ENCODE measurements at places on chromosomes 6 and 20.
A peak's percentile ranks its signal among the peaks of the same experiment; 100 is the strongest.

DNA sequence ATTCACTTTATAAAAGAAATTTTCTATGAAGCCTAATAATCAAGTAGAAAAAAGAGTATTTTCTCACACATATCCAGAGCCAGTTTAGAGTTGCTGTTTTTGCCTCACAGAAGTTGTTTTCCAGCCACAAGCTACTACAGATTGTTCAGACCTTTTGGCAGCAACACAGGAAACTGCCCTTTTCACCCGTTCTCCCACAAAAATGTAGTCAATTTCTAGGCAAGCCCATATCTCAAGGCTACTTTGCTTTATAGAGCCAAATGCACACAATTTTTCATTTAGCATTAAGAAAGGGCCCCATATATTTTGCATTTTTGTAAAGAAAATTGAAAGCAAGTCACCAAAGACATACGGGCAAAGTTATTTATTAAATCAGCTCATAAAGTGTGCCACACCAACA lies 49.5 kb downstream of the EPB41L2 start:
- DNase-seq, result peak; percentile 55

GRCh38 chr20:33821270-33821836 lies 10.2 kb downstream of the CHMP4B start:
- no peak for DNase-seq

DNA sequence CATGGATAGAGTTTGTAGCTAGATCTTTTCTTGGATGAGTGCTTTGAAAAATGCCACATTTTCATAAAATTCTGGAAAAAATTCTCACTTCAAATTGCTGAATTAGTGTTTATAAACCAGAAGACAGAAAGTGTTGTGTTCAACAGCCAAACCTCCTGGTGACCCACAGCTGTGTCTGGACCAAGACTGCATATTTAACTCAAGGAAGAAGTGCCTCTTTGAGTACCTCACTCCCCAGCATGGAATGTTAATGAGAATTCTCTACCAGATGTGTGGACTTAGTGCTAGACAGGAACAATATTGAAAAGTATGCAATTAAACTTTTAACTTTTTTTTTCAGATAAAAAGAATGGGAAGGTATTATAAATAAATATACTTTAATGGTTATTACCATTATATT lies 609.3 kb downstream of the COL12A1 start:
- no peak for DNase-seq

- DNase-seq, result no peak
Observed at GRCh38 chr20:24445510-24446170, 23.8 kb upstream of the SYNDIG1 start.

- no peak for DNase-seq
Observed at GRCh38 chr6:37072526-37072925, 67.1 kb downstream of the FGD2 start.

GRCh38 chr6:31154436-31154835 lies 3.2 kb downstream of the CCHCR1 start:
- no peak for DNase-seq

DNA sequence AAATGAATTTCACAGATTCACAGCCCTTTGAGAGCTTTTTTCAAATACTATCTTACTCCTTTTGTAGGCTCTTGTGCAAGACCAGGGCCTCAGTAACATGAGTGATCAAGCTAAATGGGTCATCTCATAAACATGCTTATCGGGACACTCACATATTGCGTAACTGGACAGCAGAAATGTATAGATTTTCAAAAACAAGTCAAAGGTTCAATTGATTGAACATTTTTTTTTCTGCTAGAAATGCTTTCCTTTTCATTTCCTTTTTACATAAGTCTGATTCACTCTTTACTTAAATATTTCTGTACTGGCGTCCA lies 8.7 kb upstream of the SALL4 start:
- DNase-seq, result no peak

DNA sequence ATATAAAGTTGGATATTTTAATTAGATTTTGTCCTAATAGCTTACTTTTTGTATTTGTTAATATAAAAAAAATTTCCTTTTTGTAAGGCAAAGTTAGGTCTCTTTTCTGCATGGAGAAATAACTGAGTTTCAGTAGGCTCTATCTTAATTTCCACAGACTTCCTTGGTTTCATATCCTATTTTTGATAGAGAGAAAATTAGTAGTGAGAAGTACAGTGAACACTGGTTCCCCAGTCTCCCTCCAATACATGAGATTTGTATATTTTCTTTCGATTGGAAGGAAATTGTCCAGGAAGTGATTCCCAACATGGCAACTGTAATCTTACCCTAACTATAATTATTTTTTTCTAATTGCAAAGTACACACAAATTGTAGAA lies 26.4 kb downstream of the TRIM27 start:
- DNase-seq, result no peak

- no peak for DNase-seq
Observed at GRCh38 chr20:45016089-45016671, 49.9 kb downstream of the STK4 start.

GRCh38 chr6:158548418-158549161 lies 11.3 kb upstream of the TMEM181 start:
- no peak for DNase-seq

GRCh38 chr20:48738399-48739304 lies 89.1 kb downstream of the PREX1 start:
- no peak for DNase-seq

DNA sequence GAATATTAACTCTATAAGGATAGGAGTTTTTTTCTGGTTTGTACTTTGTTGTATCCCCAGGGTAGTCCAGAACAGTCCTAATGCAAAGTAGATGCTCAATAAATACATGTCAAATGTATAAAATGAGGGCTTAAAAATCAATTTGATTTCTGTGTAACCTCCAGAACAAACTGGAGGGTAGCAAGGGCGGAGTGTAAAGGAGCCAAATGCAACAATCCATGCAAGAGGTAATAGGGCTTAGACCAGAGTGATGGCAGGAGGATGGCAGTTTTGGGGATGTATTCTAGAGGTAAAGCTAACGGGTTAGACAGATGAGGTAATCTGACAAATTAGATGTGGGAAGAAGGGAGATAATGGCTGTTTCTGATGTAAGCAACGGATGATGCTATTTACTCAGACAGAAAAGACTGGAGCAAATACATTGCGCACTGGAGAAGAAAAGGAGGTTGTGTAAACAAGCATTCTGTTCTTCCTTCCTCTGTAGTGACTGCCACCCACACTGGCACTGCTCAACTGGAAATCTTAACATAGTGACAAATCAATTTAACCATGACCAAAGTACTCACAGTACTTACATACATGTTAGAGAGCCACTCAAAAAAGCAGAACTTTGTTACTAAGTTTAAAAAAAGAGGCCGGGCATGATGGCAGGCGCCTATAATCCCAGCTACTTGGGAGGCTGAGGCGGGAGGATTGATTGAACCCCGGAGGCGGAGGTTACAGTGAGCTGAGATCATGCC lies 2.0 kb downstream of the ZNF318 start:
- no peak for DNase-seq

GRCh38 chr20:33859157-33859695 lies 48.1 kb downstream of the CHMP4B start:
- peak; percentile 13 for DNase-seq

DNA sequence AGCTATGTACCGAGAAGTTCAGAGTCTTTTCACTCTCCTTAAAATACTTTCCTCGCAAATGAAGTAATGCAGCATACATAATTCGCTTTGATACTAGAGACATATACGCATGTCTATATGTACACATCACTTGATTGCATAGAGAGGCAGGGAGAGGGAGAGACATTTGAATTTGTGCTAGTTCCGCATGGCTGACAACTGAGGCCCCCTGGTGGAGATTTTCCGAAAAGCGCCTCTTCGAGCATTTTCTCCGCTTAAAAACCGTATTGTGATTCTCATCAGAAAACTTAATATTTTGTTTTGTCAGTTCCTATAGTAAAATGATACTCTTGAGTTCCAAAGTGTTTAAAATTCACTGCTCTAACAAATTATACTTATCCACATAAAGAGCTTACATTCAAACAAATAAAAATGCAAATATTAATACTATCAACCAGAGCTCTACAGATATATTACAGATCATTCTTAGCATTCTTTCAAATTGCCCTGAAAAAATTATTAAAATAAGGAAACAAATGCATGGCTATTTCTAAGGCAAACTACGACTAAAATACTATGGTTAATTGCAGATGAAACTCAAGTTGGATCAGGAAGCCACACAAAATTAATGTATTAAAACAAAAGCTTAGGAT lies 637 bp downstream of the MYLK4 start:
- peak; percentile 48 for DNase-seq

DNA sequence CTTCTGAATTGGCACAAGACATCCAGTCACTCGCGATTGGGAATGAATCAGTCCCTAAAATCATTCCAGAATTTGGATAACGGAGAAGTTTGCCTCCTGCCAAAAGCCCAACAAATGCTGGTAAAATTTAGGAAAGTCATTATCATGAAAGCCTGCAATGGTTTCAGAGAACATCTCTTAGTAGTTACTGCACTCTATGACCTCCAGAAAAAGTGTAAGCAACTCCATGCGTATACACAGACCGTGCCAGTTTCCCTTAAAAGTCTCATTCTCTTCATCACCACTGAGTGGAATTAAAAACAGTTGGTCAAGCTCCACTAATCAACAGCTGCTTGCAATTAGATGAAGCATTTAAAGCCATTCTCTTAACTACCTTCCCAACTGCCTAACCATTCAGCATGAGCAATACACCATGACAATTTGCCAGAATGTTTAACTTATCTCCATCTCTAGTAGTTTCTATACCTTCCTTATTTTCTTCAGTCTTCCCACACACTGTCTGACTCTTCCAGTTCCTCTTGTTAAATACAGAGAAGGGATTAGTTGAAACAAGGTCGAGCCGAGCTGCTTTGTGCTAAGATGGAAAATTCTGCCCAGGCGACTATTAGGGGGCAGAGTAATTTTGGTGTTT lies 183.6 kb upstream of the PRDM1 start:
- no peak for DNase-seq

DNA sequence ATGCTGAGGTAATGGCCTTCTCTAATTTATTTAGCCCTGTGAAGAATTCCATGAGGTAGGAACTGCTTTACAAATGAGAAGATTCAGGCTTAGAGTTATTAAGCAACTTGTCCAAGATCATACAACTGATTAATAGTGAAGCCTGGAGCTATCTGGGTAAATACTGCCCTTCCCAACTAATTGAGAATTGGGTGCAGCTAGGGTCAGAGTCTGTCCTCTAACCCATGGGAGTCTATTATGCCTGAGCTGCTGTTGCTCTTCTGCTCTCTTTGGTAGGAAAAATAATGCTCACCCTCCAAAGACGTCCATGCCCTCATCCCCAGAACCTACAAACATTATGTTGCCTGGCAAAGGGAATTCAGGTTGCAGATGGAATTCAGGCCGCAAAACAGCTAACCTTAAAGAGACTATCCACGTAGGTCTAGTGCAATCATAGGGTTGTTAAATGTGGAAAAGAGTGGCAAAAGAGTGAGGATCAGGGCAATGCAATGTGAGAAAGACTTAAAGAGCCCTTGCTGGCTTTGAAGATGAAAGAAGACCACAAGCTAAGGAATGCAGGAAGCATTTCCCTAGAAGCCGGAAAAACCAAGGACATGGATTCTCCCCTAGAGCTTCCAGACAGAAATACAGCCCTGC lies 90.1 kb downstream of the SPTLC3 start:
- DNase-seq, result no peak

- DNase-seq, result peak; percentile 93
Observed at GRCh38 chr20:58017231-58017969, 211.1 kb downstream of the ANKRD60 start.

DNA sequence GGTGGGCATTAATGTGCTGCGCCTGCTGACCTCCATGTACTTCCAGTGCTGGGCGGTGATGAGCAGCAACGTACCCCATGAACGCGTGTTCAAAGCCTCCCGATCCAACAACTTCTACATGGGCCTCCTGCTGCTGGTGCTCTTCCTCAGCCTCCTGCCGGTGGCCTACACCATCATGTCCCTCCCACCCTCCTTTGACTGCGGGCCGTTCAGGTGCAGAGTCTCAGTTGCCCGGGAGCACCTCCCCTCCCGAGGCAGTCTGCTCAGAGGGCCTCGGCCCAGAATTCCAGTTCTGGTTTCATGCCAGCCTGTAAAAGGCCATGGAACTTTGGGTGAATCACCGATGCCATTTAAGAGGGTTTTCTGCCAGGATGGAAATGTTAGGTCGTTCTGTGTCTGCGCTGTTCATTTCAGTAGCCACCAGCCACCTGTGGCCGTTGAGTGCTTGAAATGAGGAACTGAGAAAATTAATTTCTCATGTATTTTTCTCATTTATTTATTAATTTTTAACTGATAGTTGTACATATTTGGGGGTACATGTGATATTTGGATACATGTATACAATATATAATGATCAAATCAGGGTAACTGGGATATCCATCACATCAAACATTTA lies 35.2 kb upstream of the NOP56 start:
- DNase-seq, result no peak

DNA sequence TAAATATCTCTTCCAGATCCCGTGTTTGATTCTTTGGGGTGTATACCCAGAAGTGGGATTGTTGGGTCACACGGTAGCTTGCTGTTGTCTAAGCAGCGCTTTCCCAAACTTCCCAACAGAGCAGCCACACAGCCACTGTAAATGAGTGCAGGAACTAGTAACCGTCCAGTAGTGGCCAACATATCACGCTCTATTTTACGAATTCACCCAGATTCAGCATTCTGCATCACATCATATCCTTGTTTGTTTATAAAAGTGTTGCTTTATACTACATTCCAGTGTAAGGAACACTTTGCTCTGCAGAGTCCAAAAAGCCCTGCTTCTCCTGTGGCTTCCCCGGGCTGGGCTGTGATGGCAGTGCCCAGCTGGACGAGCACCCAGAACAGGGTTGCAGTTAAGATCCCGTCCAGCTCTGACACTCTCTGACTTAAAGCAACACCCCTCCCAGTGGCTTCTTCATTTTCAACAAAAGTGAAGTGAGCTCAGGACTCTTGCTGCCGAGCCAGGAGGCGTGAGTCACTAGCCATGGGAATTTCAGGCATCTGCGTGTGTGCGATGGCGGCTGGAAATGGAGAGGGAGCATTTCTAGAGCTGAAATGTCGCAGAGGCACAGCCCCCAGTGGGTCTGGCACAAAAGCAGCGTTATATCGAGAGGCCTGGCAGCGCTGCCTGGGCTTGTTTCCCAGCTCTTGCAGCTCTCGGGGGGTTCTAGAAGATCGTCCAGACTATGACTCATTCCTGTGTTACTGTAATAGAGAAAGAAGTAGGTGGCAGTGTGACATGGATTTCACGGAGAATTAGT lies 216.3 kb upstream of the ECI2 start:
- peak; percentile 92 for DNase-seq

- DNase-seq, result no peak
Observed at GRCh38 chr6:136147342-136147741, 102.8 kb downstream of the MTFR2 start.

- no peak for DNase-seq
Observed at GRCh38 chr6:53578371-53578770, 33.5 kb upstream of the GCLC start.

DNA sequence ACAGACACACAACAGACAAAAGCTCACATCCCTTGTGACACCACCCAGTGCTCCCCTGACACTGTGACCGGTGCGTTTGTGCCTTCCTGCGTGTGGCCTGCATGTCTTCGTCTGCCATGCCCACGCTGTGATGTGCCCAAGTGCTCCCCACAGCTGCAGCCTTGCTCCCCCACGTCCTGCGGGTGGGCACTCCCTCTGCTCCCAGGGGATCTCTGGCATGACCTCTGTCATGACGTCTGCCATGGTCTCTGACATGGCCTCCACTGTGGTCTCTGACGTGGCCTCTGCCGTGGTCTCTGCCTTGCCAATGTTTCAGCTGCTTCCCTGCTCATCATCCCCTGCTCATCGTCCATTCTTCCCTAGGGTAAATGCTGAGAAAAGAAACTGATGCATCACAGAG lies 200.9 kb downstream of the DLL1 start:
- no peak for DNase-seq

- no peak for DNase-seq
Observed at GRCh38 chr6:43713643-43714310, 26.2 kb upstream of the MRPS18A start.

All from A172 (cell line).